ENCODE measurements at places on chromosomes 16 and 17.

DNA sequence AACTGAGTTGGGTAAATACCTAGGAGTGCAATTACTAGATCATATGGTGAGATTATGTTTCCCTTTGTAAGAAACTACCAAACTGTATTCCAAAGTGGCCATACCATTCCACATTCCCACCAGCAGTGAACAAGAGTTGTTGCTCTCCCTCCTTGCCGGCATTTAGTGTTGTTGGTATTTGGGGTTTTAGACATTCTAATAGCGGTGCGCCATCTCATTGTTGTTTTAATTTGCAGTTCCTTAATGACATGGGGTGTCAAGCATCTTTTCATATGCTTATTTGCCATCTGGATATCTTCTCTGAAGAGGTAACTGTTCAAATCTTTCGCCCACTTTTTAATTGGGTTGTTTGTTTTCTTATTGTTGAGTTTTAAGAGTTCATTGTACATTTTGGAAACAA, 164.2 kb upstream of the LHX1 start:
- DNase-seq: no peak

DNA sequence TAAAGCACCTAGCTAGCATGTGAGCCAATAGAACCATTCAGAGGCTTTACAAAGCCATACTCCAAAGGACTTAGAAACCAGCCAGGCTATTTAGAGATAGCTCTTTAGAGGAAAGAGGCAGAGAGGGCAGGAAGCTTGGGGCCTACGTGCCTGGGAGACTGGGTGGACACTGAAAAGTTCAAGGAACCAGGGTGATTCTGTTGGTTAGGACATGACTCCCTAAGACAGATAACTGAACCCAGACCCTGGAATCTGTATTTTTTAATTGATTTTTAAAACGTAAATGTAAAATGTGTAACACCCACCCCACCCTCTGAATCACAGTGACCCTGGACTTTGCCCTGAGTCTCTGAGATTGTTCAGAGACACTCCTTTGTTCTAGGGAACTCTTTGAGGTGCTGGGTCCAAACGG, 16.1 kb upstream of the GNA13 start:
- DNase-seq: no peak

GRCh38 chr16:77307426-77308162, 108.4 kb downstream of the SYCE1L start:
- peak; percentile 67 for DNase-seq

DNA sequence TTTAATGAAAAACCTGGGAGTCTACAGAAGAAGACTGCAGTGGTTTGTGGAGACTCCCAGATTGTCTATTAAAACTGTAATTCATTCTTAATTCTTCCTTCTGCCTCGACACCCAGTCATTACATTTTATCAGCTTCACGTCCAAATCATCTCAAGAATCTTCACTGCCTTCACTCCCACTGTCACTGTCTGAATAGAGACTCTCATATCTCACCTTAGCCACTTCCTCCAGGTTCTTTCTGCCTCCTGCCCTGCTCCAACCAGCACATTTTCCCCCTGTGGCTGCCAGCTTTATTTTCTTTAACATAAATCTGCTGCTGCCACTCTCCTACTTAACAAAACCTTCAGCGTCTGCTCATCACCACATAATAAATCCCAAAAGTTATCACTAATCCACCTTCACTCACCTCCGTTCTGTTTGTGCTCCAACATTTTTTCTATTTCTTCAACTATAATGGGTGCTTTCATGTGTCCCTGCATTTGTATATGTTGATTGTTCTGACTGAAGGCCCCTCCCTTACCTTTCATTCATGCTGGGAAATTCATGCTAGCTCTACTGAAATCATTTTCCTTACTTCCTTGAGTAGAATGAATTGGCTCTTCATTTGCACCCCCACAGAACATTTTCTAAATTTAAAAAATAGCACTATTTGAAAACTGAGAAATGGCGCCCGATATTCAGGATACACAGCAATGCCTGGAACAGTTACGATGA, 38.9 kb downstream of the KCNJ2 start:
- no peak for DNase-seq

- no peak for DNase-seq
These were observed 12.3 kb downstream of the RAI1 start for GRCh38 chr17:17693253-17694168.

GRCh38 chr17:82029391-82029790, 2.1 kb upstream of the RAC3 start:
- no peak for DNase-seq

DNA sequence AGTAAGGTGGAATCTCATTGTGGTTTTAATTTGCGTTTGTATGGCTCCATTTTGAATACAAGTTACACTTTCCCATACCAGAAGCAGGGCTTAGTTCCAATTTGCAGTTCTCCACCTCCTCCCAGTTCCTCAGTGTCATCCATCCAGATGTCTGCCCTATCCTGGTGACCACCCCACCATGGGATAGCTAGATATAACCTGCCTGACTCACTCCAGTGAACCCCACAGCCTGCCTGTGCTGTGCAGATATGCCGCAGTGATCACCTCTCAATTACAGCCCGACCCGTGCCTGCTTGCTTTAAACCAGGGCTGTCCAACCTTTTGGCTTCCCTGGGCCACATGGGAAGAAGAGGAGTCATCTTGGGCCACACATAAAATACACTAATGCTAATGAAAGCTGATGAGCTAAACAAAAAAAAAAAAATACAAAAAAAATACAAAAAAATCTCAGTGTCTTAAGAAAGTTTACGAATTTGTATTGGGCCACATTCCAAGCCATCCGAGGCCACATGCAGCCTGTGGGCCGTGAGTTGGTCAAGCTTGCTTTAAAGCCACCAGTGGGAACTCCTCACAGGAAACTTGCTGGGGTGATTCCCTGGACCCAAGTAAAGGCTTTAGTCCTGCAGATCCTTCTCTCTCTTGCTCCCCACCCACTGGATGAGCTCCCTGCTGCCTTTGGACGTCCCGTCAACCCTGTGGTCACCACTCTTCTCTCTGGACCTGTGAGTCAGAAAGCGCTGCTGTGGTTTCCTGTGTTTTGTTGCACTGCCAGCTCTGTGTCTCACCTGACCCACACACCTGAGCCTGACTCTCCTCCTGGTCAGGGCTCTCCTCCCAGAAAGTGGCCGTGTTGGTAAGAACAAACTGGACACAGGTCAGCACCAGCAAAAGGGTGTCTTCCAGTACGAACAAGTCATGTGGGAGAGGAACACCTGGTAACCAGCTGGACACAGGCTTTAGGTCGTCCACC, 83.0 kb downstream of the EMP2 start:
- no peak for DNase-seq

GRCh38 chr17:43471585-43472160, 12.1 kb upstream of the DHX8 start:
- DNase-seq: peak; percentile 9

DNA sequence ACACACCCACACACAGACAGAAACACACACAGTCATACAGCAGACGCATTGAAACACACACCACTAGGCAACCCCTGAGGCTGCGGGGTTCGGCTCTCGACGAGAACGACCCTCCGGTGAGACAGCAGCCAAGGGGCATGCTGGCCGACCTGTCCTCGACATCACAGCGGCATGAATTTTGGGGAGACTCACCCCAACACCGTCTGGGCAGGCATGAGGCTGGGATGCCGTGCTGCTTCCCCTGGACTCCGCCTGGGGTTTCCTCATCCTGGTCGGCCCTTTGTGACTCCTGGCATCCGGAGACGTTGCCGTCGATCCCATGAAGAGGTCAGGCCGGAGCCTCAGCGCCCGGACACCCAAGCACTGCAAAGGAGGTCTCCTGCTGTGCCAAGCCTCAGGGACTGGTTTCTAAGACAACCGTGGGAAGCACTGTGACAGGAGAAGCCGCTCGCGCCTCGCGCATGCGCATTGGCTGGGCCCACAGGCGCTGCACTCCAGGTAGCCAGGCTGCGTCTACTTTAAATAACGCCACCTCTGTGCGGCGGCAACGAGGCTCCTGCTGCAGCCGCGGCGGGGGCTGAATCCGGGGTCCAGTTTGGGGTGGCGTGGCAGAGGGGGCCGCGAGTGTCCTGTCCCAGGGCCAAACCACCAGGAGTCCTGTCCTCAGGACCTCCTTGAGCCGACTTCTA, 13.8 kb upstream of the KCNJ18 start:
- DNase-seq: no peak

- peak; percentile 3 for DNase-seq
These were observed 40.2 kb downstream of the CNOT1 start for GRCh38 chr16:58589326-58589905.

DNA sequence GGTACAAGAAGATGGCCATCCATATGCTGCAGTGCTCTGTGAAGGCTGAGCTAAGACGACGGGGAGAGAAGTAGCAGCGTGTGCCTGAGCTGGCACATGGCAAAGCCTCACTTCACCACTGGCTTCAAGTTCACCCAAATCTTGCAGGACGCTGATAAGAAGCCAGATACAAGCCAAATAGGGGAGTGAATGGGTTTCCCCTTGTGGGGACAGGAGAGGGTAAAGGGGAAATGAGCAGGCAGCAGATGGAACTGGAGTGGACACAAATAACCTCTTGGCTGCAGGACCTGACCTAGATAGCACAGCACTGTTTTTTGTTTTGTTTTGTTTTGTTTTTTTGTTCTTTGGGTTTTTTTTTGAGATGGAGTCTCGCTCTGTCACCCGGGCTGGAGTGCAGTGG, 21.0 kb upstream of the PITPNA start:
- no peak for DNase-seq

- DNase-seq: peak; percentile 29
These were observed 87.4 kb downstream of the RAP1GAP2 start for GRCh38 chr17:2883544-2884213.

DNA sequence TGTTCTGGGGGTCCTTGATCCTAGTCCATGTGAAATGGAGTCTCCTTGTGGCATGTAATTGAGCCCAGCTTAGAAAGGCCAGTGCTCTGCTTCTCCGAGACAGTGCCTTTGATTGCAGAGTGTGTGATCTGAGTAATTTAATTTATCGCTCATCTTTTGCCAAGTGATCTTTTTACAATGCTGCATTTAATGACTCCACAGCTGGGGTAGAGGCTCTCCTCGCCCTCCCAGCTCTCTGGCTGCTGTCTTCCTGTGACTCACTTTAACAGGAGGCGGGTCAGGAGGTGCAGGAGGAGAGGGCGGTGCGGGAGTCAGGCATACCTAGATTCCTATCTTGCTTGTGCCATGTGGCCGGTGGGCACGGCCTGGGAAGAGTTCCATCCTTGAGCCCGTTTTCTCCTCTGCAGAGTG, 113.4 kb upstream of the FOXF1 start:
- peak; percentile 94 for DNase-seq

GRCh38 chr16:27107185-27107592, 40.5 kb downstream of the C16orf82 start:
- no peak for DNase-seq

GRCh38 chr16:54945063-54945462, 14.4 kb downstream of the IRX5 start:
- no peak for DNase-seq

DNA sequence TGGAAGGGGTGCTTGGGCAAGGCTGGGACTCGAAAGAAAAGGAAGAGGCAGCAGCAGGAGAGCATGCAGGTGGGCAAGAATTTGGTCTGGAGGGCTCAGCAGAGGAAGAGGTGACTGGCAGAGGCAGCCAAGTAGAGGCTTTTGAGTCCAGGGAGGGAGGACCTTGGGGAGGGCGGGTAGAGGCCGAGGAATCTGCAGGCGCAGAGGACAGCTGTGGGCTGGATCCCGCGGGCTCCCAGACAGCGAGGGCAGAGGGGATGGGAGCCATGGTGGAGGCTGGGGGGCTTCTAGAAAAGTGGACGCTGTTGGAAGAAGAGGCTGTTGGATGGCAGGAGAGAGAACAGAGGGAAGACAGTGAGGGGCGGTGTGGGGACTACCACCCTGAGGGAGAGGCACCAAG, 2.9 kb downstream of the APOBR start:
- DNase-seq: no peak

DNA sequence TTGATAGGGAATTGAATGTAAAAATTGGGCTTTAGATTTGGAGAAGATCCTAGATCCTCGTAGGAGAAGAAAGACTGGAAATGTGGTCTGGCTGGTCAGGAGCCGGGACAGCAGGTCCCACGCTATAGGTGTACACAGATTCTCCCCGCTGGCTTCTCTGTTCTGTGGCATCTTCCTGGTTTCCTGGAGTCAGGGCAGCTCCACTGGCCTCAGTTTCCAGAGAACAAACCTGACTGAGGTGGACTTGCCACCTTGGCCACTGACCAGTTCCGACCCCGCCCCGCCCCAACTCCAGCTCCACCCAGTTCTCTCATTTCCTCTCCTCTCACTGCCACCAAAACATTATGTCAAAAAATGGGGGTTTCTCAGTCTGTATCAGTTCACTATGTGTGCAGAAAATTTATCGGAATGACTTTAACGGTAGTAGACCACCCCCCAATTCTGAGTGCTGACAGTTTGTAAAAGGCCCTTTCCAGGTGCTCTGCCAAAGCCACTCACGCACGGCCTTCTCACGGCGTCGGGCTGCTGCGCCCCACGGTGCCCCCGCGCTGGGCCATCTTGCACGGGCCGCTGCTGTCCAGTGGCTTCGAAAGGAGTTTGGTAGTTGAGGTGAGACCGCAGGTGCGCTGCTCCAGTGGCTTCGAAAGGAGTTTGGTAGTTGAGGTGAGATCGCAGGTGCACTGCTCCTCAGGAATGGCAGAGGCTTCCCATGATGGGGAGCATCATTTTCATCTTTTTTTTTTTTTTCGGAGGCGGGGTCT, 161.4 kb upstream of the CHMP6 start:
- no peak for DNase-seq

DNA sequence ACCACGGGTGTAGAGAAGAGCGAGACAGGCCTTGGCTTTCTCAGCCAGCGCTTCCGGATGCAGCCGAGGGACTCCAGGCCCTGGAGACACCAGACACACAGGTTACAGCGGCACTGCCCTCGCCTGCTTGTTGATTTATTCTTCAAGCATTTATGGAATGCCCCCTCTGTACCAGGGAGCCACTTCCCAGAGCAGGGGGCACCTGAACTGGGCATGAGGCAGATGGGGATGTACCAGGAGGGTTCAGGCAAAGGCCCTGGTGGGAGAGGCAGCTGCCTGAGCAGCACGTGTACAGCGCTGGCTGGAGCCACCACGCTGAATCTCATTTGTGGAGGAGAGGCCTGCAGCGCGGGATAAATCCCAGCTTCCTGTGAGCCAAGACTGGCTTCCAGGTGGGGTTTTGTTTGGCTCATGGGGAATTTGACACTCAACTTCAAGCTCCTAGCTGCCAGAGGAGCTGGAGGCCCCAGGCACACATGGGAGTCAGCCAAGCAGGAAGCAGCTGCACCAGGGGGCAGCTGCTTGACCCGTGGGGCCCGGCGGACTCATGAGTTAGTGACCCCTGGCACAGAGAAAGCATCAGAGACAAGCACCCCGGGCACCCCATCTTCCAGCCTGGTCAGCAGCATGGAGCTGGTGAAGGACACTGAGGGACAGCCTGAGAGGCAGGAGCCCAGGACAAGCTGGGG, 59.7 kb downstream of the IL21R start:
- no peak for DNase-seq

- peak; percentile 24 for DNase-seq
These were observed 49.6 kb upstream of the SIAH1 start for GRCh38 chr16:48434653-48435317.

- no peak for DNase-seq
These were observed 8.9 kb downstream of the MRPL27 start for GRCh38 chr17:50364061-50364458.

GRCh38 chr17:7977805-7978204, 24.6 kb upstream of the GUCY2D start:
- DNase-seq: no peak
